ENCODE measurements at places on chromosomes 4 and X.

GRCh38 chrX:85516131-85516530 lies 136.7 kb upstream of the POF1B start:
- DNase-seq: no peak

GRCh38 chrX:19886883-19887531 lies 393 bp downstream of the SH3KBP1 start:
- DNase-seq: no peak

DNA sequence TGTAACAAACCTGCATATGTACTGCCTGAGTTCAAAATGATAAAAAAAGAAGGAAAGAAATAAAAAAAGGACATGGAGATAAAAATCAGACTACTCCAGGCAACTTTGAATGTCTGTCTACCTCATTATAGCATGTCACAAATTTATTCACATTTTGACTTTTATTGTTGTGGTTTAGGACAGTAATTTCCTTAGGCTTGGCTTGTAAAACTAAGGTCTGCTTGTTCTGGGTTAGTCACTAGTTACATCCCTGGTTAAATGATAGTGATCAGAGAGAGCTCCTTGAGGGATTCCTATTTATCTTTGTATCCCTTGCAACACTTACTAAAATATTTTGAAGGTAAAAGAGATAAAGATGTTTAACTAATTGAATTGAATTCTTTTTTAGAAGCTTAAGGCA lies 42.5 kb upstream of the ITM2A start:
- no peak for DNase-seq

GRCh38 chrX:39903343-39903742 lies 194.4 kb downstream of the BCOR start:
- DNase-seq: peak; percentile 64

- DNase-seq: no peak
These were observed 164.1 kb upstream of the PPARGC1A start for GRCh38 chr4:24053934-24054333.

GRCh38 chrX:108271397-108271787 lies 166.8 kb downstream of the COL4A6 start:
- no peak for DNase-seq

GRCh38 chr4:113101669-113102068 lies 52.2 kb downstream of the ANK2 start:
- DNase-seq: no peak

DNA sequence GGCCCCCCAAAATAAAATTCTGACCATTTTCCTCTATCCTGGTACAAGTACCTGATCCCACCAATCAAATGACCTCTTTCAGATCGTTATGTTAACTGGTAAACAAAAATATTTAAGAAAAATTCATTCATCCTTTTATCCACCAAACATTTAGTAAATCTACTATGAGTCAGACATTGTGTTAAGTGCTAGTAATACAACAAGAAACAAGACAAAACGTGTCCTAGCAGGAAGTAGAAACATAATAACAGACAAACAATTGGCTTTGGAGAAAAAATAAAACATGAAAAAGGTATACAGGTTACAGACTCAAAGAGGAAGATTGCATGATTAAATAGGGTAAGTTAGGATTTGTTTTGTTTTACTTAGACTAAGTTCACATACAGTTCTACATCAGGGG lies 43.7 kb downstream of the ANTXR2 start:
- no peak for DNase-seq

DNA sequence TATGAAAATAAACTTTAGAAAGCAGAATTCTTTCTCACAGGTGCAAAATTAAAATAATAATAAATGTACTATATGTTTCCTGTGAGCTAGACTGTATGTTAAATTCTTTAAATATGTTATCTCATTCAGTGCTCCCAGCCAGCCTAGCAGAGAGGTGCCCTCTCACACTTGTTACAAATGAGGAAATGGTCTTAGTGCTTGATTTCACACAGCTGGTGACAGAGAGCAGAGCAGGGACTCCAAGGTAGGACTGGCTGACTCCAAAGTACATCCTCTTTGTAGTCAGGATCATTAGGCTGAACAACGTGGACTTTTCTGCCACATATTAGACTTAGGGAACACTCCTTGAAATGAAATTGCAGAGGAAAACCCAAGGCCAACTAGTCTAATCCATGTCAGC lies 72.0 kb upstream of the HHIP start:
- no peak for DNase-seq

- DNase-seq: peak; percentile 75
These were observed 828 bp downstream of the MCUB start for GRCh38 chr4:109560687-109561461.

GRCh38 chr4:42561031-42561430 lies 95.9 kb downstream of the ATP8A1 start:
- DNase-seq: no peak

- DNase-seq: no peak
These were observed 213.1 kb downstream of the DCAF12L2 start for GRCh38 chrX:125952973-125953372.

DNA sequence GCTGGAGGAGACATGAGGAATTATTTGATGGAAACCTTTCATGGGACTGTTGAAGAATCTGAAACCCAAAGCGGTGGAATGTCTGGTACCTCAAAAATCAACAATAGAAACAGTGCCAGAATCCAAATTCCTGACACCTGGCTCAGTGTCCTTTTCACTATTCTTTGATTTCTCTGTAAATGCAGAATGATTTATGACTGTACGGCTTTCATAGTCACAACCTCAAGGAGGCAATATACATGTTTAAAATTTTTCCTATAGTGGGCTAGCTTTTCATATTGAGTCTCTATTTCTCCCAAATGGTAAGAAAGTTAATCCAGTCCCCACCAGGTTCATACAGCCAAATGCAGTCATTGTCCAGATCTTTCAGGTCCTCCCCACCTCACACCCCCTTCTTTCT lies 19.3 kb downstream of the DAPP1 start:
- DNase-seq: no peak

DNA sequence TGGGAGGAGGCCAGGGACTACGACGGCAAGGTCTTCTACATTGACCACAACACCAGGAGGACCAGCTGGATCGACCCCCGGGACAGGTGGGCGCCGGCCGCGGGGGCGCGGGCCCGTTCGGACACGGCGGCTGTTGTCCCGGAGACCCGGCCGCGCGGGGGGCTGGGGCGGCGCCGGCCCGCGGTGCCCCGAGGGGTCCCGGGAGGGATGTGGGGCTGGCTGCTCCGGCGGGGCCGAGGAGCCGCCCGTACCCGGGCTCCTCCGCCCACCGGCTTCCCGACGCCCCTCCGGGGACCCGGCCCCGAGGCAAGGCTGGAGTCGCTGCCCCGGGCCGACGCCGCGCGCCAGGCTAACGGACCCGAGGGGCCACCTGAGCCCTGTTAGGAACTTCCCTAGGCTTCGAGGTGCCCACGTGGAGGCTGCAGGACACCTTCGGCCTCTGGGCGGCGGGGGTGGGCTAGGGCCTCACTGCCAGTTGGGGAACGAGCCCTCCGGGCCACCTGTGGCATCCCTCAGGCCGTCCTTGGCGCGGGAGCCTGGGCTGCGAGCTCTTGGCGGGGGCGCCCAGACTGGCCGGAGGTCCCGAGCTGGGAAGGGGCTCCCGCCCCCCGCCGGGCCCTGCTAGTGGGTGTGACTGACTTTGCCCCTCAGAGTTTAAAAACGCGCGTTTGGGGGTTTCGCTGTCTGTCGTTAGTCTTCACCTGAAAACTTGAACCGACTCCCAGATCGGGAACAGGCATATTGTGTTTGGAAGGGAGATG lies 660 bp downstream of the WWC2 start:
- no peak for DNase-seq

DNA sequence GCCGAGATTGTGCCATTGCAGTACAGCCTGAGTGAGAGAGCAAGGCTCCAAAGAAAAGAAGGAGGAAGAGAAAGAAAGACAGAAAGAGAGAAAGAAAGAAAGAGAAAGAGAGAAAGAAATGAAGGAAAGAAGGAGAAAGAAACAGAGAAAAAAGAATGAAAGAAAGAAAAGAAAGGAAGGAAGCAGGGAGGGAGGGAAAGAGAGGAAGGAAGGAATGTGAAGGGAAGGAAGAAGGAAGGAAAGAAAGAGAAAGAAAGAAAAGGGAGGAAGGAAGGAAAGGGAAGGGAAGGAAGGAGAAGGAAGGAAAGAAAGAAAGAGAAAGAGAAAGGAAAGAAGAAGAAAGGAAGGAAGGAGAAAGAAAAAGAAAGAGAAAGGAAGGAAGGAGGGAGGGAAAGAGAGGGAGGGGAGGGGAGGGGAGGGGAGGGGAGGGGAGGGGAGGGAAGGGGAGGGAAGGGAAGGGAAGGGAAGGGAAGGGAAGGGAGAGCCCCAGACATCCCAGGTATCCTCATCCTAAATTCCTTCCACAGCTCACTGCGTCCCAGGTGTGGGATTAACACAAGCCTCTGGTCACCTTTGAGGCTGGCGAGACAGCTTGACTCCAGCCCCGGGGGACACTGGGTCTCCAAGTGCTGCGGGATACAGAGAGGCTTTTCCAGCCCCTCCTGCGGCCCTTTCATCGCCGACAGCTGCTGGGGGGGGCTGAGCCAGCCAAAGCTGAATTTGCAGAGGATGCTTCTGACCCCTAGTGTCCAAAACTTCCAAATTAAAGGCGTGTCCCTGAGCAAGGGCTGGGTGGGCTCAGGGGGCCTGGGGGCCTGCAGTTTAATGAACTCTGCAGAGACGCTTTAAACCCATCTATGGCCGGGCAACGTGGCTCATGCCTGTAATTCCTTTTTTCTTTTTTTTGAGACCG lies 24.2 kb upstream of the CSF2RA start:
- no peak for DNase-seq

DNA sequence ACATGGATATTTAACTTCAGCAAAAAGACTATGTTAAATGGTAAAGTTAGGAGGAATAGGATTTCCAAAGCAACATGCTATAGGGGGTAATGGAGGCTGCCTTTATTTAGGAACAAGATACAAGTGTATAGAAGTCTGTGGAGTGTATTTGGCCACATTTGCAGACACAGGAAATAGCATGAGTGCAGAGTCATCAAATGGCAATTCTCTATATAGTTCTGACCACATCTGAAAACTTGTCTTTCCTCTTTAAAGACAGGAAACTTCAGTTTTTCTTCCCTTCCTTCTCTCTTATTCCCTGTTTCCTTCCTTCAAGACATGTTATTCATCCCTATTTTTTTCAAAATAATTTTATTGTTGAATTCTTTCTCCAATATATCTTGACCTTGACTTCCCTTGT lies 119.3 kb upstream of the PITX2 start:
- DNase-seq: no peak

DNA sequence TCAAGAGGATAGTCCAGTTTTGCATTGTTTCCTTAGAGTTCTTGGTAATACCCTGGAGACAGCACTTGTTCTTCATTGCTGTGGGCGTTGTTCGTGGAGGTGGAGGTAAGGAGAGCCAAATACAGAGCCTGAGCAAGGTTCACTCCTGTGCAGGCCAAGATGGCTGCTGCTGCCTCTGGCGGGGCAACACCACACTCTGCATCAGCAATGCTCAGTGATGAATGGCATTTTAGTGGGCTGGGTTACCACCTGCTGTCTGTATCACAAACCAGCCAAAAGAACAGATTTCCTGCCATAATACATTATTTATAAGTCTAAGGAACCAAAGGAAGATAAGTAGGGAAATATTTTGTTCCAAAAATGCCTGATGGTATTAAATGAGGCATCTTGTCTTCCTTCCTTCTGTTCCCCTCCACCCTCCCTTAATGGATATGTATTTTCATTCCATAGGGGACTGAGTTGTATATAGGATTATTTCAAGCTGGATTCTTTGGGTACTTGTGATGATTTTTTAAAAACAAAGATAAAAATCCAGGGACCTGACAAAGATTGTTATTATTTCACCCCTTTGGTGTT lies 61.6 kb upstream of the LIMCH1 start:
- no peak for DNase-seq

GRCh38 chr4:154616731-154617130 lies 4.3 kb upstream of the FGG start:
- peak; percentile 4 for DNase-seq

DNA sequence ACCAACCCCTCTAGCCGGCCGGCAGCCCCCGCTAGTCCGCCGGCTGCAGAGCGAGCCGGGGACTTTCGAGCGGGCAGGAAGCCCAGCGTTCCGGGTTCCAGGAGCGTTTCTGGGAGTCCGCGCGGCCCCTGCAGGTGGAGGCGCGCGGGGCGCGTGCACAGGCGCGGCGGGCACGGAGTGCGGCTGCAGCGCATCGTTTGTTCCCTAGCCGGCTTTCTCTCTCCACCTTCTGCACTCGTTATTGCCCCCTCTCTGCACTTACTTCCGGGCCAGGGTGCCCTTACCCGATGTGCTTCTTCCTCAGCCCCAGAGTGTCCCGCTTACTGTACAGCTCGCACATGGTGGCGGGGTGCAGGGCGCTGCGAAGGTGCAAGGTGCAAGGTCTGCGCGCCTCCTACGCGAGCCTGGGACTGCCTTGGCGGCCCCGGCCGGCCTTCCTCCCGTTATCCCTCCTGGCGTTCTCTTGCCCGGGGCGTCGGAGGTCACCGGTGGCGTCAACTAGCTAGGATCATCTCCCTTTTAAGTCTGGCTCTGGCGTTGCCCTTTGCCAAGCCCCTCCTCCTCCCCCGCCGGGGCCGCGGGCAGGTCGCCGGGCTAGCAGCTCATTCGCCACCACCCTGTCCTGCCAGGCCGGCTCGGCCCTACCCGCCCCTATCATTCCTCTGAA lies at the start of gene ETNPPL:
Gene ETNPPL (minus strand): TSS at position 495 of the 667 bp plus-strand sequence. CDS start 155 bp downstream, at position 340.
- peak; percentile 32 for DNase-seq

GRCh38 chr4:61277785-61278760 lies 77.9 kb downstream of the ADGRL3 start:
- DNase-seq: no peak

DNA sequence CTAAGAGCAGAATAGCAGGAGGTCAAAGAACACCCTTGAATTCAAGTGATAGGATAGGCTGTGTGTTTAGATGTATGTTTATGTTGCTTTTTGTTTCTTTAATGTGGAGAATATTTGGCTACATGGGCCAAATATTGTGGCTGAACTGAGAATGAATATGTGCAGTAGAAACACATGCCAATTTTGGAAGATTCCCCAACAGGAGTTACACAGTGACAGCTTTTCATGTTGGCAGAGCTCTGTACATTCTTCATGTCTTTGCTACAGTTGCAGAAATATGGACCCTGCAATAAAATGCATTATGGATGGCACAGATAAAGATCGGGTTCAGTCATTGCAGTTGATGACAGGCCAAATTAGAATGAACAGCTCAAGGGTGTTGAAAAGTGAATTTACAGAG lies 82.8 kb upstream of the SLC4A4 start:
- DNase-seq: no peak

GRCh38 chr4:36358173-36358572 lies 76.8 kb downstream of the DTHD1 start:
- no peak for DNase-seq

GRCh38 chr4:123593655-123594054 lies 197.1 kb downstream of the SPRY1 start:
- no peak for DNase-seq

GRCh38 chr4:28211676-28212470 lies 1351.2 kb downstream of the STIM2 start:
- DNase-seq: no peak

Data from activated CD4-positive, alpha-beta T cell treated with anti-CD3 and anti-CD28 coated beads, Interleukin-10, Interleukin-2, amounts not matched to agents 100 ng/mL and 50 ng/mL, durations not matched to agents 16 hours and 8 hours (primary cell).